Activated CD8-positive, alpha-beta memory T cell treated with anti-CD3 and anti-CD28 coated beads, Interleukin-2, amount 10 ng/mL, durations not matched to agents 7 days and 5 days (primary cell): ENCODE measurements at places on chromosomes 3 and 15. TPM values are rescaled to one million over a fixed set of nuclear protein-coding genes. Genes with fewer than 3 reads are reported as not detected.

The CFAP92 gene
- 0.12 TPM for total RNA-seq

The CAND2 gene
- 0.05 TPM for total RNA-seq

The ARGFX gene
- not detected for total RNA-seq

The CSPG4 gene
- total RNA-seq, result 0.07 TPM

The ST8SIA2 gene
- not detected for total RNA-seq

The TMEM89 gene
- total RNA-seq, result 0.73 TPM

The SI gene
- not detected for total RNA-seq

The DAZL gene
- total RNA-seq, result not detected

The SH3GL3 gene
- not detected for total RNA-seq

The PRTG gene
- not detected for total RNA-seq

The RLBP1 gene
- total RNA-seq, result not detected

DNA sequence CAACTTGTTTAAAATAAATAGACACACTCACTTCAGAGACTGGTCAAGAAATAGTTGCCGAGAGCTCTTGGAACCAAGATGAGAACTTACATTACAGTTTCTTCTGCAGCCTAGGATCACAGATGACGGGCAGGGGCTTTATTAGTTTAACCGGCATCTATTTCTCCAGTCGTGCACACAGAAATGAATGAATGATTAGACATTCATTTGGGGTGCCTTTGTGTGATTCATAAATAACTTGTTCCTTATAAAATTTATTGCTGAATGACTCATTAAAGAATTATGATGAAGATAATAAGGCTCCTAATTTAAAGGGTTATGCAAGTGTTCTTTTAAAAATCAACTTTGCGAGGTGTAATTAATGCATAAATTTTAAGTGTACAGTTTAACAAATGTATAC is 20.8 kb downstream of the NFKBIZ start:
- no peak for DNase-seq

GRCh38 chr15:80214910-80215309 is 37.1 kb downstream of the CTXND1 start:
- no peak for DNase-seq

- peak; percentile 93 for DNase-seq
Observed at GRCh38 chr3:49689046-49689907, at the start of the genes MST1 and RNF123. MST1 (minus strand) TSS chr3:49689474; CDS start chr3:49688691, 783 bp downstream. RNF123 (plus strand) TSS chr3:49689557; CDS start chr3:49691166, 1,609 bp downstream.

- no peak for DNase-seq
Observed at GRCh38 chr3:108603691-108604090, 14.2 kb downstream of the DZIP3 start.

DNA sequence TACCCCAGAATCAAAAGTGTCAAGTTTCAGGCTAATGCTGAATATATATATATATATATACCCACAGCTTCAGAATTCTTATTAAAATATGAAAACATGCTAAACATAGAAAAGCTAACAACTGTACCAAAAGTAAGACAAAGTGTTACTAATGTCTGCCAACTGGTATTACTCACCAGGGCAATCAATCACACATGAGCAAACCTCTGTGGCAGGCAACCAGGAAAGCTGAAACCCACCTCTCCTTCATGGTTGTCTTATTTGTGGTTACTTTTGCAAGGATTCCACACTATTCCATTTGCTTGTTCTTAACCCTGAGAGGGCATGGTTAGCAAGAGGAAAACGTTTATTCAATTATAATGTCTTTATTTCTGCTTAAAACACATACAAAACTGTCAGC is 512.3 kb upstream of the MDFIC2 start:
- DNase-seq, result no peak

DNA sequence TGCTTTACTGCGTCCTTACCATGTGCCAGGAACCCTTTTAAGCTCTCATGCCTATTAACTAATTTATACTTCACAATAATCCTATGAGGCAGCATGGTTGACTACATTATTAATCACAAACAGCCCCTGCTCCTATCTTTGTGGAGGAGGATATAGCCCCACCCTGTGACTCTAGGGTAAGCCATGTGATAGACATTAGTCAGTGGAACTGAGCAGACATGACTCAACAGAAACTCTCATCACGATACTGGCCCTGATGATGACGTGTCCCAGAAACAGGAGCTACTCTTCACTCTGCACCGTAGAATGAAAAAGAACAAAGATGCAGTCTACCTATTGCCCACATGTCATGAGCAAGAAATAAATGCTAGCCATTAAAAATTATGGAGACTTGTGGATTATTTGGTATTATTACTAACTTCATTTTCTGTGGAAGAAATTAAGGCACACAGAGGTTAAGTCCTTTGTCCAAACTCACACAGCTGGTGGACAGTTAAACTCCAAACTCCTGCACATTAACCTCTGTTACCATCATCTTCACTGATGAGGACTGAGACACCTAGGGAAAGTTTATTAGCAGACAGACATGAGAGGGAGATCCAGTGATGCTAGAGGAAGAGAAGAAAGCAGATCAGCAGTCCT is 51.2 kb downstream of the CFAP20DC start:
- DNase-seq, result peak; percentile 48

- DNase-seq, result no peak
Observed at GRCh38 chr3:108060331-108060730, 30.5 kb downstream of the CD47 start.

GRCh38 chr3:2106438-2106837 is 7.8 kb downstream of the CNTN4 start:
- no peak for DNase-seq

DNA sequence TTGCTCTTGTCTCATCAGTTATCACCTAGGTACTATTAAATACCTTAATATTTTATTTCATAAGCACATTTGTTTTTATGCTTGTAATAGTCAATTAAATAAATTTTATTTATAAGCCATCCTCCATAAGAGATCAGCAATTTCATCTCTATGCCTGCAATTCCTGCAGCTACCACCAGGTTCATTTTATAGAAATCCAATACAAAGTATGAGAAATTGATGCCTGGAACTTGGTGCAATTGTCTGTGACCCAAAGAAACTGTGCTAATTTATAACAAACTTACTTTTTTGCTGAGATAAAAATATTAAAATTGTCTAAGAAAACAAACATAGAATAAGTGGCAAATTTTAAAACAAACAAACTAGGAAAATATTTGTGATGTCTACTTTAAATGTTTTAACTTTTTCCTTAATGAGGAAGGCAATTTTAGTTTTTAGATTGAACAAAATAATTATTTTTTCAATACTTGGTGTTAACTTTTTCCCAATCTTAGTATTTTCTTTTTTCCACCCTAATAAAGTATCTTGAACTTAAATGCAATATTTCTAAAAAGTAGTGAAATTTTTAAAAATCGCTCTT is 1026.6 kb downstream of the ROBO1 start:
- no peak for DNase-seq

DNA sequence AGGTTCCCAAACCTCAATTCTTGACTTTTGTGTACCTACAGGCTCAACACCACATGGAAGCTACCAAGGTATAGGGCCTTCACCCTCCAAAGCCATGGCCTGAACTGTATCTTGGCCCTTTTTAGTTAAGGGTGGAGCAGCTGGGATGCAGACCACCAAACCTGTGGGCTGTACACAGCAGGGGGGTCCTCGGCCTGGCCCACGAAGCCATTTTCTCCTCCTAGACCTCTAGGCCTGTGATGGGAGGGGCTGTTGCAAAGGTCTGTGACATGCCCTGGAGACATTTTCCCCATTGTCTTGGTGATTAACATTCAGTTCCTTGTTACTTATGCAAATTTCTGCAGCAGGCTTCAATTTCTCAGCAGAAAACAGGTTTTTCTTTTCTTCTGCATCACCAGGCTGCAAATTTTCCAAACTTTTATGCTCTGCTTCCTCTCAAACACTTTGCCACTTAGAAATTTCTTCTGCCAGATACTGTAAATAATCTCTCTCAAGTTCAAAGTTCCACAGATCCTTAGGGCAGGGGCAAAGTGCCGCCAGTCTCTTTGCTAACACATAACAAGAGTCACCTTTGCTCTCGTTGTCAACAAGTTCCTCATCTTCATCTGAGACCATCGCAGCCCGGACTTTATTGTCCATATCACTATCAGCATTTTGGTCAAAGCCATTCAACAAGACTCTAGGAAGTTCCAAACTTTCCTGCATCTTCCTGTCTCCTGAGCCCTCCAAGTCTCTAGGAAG is 90.9 kb upstream of the PLXND1 start:
- no peak for DNase-seq

- no peak for DNase-seq
Observed at GRCh38 chr3:194329583-194329965, 21.6 kb downstream of the CPN2 start.

- peak; percentile 83 for DNase-seq
Observed at GRCh38 chr15:72199721-72200212, 2.2 kb upstream of the GRAMD2A start.

- no peak for DNase-seq
Observed at GRCh38 chr3:108099244-108099643, 8.4 kb upstream of the CD47 start.

- no peak for DNase-seq
Observed at GRCh38 chr3:126354776-126355175, 2.4 kb downstream of the KLF15 start.

GRCh38 chr3:155334914-155335723 is 41.6 kb upstream of the STRIT1 start:
- peak; percentile 71 for DNase-seq

GRCh38 chr3:94524102-94524919 is 461.4 kb downstream of the NSUN3 start:
- DNase-seq, result no peak

GRCh38 chr3:139427283-139428060 is 38.0 kb upstream of the COPB2 start:
- no peak for DNase-seq

DNA sequence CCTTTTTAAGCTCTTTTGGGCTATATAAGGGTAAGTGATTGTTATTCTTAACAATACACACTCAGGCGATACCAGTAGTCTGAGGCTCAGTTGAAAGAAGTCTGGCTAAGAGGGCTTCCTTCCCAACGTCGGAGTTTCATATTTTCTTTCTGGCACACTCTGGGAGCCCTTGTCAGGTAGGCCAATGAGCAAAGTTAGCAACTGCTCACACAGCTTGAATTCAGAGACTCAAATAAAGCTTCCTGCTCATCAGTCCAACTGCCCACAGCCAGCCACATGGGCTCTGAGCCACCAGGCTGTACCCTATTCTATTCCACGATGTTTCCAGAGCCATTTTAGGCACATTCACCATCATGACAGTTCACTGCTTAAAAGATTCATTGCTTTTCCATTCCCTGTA is 155.1 kb upstream of the TBL1XR1 start:
- no peak for DNase-seq

DNA sequence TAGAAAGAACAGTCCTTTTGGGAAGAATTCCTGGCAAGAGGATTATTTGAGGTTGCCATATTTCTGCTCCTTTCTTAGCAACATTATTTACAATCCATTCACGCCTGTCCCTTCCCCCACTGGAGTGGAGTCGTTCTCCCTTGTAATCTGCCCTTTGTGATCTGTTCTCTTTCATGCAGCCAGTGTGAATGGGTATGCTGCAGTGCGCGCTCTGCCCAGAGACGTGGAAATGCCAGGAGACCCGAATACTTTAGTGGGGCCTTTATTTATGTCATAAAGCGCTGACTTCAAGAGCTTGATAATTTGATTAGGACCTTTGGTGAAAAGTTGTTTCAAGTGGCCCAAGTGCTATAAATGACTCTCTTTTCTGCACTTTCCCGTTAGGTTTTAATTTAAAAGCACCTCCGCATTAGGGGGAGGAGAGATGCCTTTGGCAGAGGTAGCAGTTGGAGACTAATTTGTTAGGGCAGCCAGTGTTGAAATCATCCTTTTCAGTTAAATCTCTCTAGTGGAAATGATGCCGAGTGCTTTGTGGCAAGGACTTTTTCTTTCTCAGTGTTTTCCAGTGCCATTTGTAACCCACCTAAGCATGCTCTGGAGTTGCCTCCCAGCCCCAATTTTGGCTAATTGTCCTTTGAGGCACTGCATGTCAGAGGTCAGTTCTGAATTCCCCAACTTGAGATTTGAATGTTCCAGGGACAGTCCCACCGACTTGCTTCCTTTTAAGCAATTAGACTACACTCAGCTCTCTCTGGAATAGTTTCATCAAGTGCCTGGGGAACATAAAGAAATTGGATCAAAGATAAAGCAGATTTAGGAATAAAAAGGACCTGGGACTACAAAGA is 52.4 kb downstream of the PSMD6 start:
- DNase-seq, result no peak

- no peak for DNase-seq
Observed at GRCh38 chr3:104879919-104880318, 486.8 kb upstream of the ALCAM start.

DNA sequence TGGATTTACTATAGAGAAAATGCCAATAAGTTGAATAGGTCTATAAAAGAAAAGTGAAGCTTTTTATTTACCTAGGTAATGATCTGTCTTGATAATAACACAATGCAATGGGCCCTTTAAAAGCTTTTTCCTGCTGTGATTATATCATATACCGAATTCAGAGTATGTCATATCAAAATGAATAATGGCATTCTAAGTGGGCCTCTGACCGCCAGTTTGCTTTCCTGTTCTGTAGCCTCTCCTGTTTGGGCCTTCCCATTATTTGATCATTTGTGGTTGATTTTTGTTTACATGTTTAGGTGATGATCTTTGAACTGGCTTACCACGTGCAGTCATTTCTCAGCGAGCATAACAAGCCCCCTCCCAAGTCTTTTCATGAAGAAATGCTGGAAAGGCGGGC is 14.9 kb downstream of the EIF2AK4 start:
- DNase-seq, result no peak

- peak; percentile 78 for DNase-seq
Observed at GRCh38 chr15:60362321-60363086, 35.3 kb downstream of the ANXA2 start.

DNA sequence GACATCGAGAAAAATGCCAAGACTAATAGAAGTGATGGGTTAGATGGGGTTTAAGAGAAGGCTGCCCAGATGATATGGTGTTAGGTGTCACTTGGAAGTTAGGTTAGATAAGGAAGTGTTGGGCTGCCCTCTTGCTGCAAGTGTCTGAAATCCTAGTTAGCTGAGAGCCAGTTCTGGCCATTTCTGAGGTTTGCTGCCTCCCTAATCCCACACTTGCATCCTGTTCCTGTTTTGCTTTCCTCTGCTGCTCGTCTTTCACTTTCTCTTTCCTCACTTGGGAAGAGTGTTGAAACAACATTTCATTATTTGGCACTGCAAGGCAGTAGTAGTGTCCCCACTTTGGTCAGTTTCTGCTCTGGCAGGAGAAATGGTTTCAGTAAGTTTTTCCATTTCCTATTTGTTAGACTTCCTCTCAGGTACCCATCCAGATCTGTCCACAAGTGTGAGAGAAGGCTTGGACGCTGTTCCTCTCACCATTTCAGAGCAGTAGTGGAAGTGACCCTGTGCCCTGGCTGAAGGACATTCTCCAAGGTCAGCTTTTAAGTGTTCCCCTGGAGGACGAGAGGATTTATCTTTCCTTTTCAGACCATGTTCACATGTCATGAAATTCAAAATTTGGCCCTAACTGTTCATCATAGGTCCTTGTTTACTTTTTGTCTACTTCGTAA is 93.3 kb downstream of the ADAMTSL3 start:
- DNase-seq, result no peak

DNA sequence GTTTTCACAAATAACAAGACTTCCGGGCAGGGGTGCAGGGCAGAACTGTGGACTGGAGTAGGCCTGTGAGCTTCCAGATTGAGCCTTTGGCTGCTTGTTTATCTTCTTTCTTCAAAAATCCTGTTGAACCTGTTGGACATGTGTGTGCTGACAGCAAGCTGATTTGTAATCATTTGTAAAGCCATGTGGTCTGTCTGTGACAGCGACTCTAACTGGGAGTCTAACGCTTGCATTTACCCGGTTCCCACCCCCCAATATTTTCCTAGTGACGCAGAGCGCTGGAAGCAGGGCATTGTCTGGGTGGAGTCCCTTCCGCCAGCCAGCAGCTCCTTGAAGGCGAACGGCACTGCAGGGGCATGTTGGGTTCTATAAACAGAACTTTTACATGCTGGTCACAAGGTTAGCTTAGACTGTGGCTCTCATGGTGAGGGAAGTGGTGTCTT is 85.7 kb upstream of the MYZAP start:
- no peak for DNase-seq
